ENCODE measurements at places on chromosomes 16 and 17. TPM values are rescaled to one million over a fixed set of nuclear protein-coding genes. Genes with fewer than 3 reads are reported as not detected.

KRT31 gene
- not detected for total RNA-seq

GP2 gene
- not detected for total RNA-seq

SULT1A2 gene
- total RNA-seq: not detected

RPS15A gene
- total RNA-seq: 1,015 TPM

TVP23A gene
- total RNA-seq: 4.3 TPM

TBX4 gene
- 23.4 TPM for total RNA-seq

ARL5C gene
- 2.6 TPM for total RNA-seq

TBC1D3H gene
- 1.4 TPM for total RNA-seq

TP53TG3 gene
- 0.48 TPM for total RNA-seq

PRSS36 gene
- 0.48 TPM for total RNA-seq

SPATA32 gene
- not detected for total RNA-seq

PLCD3 gene
- total RNA-seq: 12.0 TPM

FNDC8 gene
- total RNA-seq: not detected

Measured in umbilical cord (tissue), 2 donors.